ENCODE measurements at places on chromosomes 5 and 9.

GRCh38 chr5:77486344-77486962 lies 5.7 kb downstream of the WDR41 start:
- DNase-seq = no peak

- no peak for DNase-seq
Observed at GRCh38 chr9:132447346-132447745, 37.3 kb downstream of the CFAP77 start.

DNA sequence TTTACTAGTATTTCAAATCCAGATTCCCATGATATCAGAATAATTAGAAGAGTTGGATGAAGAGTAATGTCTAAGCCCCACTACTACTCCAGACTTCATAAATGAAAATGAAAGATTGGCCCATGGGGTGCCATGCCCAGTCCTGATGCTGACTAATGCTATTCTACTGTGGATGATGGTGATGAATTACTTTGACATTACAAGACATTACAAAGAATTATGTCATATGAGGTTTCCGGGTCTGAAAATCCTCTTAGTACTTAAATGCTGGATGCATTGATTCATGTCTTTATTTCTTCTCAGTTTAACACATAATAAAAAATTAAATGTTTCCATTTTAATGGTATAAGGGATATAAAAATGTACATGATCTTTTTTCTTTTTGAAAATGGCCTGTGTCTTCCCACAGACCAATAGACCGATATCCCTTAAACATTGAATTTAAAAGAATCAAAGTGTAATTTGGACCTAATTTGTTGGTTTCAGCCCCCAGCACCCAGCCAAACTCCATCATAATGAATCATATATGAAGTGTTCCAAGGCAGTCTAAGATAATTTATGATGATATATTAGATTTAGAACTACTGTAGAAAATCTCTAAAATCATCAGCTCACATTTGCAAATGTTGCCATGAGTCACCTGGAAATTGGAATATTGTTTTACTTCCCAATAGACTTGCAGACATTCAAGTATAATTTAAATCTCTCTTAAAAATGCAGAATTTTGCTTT lies 223.6 kb upstream of the SGCD start:
- no peak for DNase-seq

GRCh38 chr5:131756942-131757341 lies 39.9 kb downstream of the FNIP1 start:
- DNase-seq = no peak
